ENCODE measurements at places on chromosomes 12 and 14.

GRCh38 chr12:75831402-75831801 lies 200.2 kb downstream of the PHLDA1 start:
- no peak for DNase-seq

- peak; percentile 66 for DNase-seq
Observed at GRCh38 chr14:32078023-32078857, 1.1 kb downstream of the ARHGAP5 start.

GRCh38 chr14:39857376-39858055 lies 425.3 kb upstream of the FBXO33 start:
- DNase-seq = no peak

DNA sequence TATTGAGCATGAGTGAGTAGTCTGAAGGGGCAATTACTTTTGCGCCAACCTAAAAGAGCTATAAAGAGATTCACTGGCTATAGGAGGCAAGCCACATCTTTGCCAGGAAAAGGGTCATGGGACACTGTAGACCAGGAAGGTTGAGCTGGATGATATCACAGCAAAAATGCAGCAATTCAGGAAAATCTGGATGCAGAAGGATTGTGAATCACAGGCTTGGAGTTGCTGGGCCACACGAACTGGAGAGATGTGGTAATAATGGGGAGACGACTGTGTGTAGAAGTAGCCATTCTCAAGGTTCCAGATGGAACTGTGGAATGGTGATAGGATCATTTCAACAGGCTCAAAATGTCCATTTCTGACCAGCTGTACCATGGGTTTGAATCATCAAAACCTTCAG lies 151.4 kb upstream of the DAAM1 start:
- no peak for DNase-seq

DNA sequence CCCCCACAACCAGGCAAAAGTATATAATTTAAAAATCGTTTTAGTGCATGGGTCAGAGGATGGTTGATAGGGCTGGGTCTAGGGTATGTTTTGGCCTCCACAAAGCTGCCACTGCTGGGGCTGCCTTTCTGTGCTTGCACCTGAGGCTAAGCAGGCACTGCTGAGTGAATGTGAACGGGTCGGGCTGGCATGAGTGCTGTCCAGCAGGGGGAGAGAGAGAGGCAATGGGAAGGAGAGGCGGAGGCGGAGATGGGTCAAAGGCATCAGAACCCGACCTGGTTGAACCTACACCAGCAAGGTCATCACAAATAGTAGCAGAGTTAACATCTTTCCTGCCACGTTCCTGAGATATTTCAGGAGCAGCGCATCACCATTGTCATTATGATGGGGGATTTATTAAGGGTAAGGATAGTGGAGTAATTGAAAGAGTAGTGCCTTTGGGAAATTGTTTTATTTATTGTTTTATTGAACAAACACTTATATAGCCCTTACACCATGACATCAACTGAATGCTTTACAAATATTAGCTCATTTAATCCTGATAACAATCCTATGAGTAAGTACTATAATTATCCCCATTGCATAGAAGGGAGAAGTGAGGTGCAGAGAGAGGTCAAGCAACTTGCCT lies 5.8 kb upstream of the NRXN3 start:
- peak; percentile 34 for DNase-seq

DNA sequence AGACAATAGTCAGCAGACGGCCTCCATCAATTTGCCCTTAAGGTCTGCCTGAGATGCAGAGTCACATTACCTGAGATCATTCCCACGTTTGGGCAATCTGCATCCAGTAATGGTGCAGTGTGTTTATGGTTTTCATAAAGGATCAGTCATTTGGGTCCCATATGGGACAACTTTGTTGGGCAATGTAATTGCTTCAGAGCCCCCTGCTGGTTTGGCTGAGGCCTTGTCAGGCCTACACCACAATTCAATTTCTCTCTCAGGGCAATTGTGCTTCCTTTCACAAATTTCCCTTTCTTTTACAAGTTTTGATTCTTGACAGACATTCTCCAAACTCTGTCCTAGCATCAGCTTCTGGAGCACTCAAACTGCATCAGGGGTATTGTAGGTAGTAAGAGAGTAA lies 191.2 kb upstream of the SSTR1 start:
- peak; percentile 16 for DNase-seq

- no peak for DNase-seq
Observed at GRCh38 chr12:41407232-41407799, 219.2 kb downstream of the PDZRN4 start.

DNA sequence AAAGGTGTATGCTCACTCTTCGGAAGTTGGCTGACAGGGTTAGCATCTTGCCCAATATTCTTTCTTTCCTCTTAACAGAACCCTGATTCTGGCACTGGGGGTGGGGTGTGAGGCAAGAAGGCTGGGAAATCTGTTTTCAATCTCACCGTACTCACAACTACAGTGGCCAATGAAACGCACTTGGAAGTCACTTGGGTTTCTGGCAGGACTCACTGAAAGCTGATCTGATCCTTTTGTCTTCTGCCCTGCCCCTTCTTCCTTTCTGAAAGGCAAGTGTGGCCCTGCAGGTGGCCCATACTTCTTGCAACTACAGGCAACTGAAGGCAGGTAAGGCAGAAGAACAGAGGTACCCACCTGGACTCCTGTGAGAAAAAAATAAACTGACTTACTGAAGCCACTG lies 106.9 kb downstream of the STXBP6 start:
- no peak for DNase-seq

DNA sequence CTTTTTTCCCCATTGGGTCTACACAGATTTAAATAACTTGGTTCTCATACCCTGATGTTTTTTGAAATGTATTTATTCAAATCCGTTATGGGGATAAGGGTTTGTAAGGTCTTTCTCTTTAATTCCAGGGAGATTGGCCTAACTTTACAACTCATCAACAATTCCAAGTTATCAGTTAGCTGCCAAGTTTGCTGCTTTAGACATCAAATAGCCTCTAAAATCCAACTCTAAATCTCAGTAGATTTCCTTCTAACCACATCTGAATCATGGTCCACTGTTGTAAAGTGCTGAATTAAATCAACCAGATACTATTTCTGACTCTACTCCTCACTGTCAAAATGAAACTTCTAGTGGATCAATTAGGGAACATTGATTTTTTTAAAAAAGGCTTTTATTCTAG lies 364.1 kb upstream of the E2F7 start:
- DNase-seq = no peak

All from HT-29 (cell line).